Spleen (tissue), 13 donors: ENCODE measurements at places on chromosomes 12 and 14. TPM values are rescaled to one million over a fixed set of nuclear protein-coding genes. Genes with fewer than 3 reads are reported as not detected.

- DNase-seq = no peak
These were observed 4.0 kb downstream of the CRIP2 start for GRCh38 chr14:105478398-105479251.

DNA sequence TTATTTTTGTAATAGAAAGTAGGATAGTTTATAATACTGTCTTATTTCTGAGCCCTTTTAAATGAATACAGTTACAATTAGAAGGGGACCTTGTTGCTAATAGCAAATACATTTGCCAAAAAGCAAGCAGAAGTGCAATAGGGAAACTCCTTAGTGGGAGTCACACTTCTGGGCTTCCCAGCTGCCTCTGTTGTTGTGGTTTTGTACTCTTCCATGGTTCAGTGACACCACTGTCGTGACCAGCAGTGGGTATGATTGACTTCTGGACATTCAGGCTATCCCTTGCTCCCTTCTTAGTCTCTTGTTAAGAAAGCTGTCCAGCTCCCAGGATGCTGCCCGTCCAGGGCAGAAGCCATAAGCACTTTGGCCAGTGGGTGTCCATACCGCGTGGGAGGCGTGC is 22.6 kb downstream of the TCTN1 start:
- DNase-seq = no peak

SNRPF gene
- 35.7 TPM for polyA plus RNA-seq

CARMIL3 gene
- polyA plus RNA-seq = 1.0 TPM
